ENCODE measurements at places on chromosomes 2 and 18.

DNA sequence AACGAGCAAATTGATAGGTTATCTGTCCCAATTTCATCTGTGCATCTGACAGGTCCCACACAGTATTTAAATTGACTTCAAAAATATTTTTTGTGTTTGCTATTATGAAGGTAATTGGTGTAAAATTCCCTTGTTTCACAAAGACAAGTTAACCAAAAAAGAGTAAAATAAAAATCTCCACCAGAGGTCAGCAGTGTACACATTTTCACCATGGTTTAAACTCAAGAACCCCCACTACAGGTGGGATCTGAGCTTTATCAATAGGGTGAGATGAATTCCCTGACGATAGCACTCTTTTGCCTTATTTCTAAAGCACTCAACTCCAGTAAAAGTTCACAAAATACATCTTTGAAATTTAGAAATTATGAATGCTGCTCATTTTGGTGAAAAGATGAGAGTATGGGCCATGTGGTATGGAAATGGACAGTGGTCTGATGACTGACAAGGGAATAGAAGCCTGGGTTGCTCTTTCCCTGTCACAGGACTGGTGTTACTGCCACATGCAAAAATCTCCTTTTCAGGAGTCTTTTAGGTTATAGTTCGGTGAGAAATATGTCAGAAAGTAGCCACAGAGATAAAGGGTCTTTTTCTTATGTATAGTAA lies 68.0 kb downstream of the SERPINB8 start:
- peak; percentile 18 for DNase-seq

DNA sequence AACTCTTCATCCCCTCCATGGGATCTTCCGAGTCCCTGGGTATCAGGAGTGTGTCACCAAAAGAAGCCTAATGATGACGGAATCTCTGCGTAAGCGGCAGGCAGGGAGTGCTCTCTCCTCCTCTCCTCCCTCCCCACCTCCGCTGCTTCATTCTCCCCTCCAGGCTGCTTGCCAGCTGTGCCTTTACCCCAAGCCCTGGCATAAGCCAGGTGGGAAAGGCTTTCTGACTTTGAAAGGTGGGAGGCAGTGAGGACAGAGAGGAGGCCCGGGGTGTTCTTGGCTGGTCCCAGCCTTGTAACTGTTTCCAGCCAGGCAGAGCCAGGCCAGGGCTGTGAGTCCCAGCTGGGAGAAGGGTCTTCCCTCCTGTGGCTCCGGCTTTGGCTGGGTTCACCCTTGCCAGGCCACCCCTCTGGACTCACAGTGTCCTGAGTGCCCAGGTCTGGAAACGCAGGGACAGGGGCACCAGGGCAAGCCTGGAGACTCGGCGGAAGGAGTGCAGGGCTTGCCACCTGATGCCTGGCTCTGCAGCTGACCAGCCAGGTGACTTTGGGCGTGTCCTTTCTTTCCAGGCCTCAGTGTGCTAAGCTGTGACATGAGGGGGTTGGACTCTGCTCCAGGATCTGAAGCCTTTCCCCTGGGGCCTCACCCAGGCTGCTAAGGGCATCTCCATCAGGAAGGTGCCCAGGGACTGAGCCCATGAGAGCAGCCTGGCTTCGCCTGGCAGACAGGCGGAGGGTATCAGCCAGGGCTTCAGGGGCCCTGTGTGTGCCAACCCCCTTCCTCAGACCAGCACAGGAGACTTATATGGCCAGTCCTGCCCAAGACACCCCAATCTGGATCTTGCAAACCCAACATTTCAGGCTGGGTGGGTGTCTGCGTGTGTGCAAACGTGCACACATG lies 32.7 kb upstream of the HPCAL1 start:
- DNase-seq, result no peak

- no peak for DNase-seq
Measured at GRCh38 chr18:2958819-2959298, 54.1 kb downstream of the LPIN2 start.

GRCh38 chr2:165777522-165778186 lies 16.4 kb downstream of the GALNT3 start:
- DNase-seq, result no peak

GRCh38 chr18:39870591-39870990 lies 2084.4 kb upstream of the PIK3C3 start:
- no peak for DNase-seq

DNA sequence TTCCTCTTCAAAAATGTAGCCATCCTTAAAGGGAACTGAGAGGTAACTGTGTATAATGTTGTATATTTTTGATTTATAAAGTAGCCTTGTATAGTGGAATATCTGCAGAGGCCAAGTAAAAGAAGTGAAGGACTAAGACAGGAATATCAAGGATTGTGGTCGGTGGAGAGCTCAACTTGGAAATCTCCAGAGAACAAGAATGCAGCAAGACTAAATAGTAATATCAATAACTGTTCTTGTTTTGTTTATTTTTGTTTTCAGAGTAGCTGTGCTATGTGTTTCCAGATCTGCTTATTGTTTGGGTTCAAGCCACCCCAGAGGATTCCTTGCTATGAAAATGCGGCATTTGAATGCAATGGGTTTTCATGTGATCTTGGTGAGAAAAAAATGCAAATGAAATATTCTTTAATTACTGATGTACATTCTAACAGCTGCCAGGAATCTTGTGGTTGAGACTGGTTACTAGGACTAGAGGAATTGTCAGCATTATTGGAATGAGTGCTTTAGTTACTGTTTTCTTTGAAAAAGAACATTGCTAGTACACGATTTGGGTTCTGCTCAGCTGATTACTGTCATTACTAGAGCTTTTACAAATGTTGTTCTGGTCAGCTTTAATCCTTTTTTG lies 25.0 kb downstream of the FASTKD2 start:
- no peak for DNase-seq

- DNase-seq, result peak; percentile 55
Measured at GRCh38 chr2:212539072-212539880, 674 bp upstream of the ERBB4 start.

DNA sequence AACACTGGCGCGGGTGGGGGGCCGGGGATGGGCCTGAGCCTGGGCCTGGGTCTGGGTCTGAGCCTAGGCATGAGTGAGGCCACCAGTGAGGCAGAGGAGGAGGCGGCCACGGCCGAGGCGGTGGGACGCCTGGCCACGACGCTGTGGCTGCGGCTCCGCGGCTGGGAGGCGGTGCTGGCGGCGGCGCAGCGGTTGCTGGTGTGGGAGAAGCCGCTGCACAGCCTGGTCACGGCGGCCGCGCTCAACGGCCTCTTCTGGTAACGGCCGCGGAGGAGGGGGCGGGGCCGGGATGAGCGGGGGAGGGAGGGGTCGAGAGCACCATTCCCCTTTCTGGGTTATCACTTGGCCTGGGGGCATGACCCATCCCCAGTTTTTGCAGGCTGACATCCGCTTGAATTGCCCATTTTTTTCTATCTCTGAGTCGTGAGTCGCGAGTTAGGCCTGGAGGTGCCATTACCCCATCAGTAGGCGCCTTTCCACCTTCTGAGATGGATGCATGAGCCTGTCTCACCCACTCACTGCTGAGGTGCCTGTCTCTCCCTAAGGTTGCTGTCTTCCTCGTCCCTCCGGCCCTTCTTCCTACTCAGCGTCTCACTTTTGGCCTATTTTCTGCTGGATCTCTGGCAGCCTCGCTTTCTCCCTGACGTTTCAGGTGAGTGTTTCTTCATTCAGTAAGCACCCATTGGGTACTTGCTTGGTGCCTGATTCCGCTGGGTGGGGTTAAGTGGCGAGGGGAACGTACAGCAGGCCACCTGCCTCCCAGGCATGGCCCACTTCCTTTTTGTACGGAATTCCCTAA lies 501 bp downstream of the RETREG2 start:
- DNase-seq, result no peak

- DNase-seq, result no peak
Measured at GRCh38 chr2:150859877-150860276, 372.4 kb upstream of the RND3 start.

- no peak for DNase-seq
Measured at GRCh38 chr2:25056098-25056821, 14.4 kb downstream of the EFR3B start.

GRCh38 chr2:162018530-162018929 lies 55.5 kb downstream of the DPP4 start:
- DNase-seq, result no peak

DNA sequence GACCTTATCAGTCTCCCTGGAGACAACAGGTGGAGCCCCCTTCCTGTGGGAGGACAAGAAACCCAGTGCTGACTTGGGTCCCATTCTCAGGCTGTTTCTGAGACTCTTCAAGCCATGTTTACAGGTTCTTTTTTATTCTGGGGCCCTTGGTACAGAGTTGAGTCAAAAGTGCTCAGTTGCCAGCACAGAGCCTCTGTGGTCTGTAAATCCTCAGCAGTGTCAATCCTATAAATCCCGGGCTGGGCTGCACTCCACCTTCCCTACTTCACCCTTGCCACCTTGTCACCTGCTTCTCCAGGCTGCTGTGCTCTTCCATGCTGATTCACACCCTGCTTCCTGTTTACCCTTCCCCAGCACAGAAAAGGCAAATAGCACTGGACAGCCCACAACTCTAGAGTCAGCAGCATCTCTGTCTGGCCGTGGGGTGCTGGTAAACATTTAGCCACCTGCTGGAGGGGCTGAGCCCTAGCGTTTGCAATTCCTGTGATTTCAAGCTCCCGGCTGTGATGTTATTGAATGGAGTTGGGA lies 74.7 kb downstream of the TNFRSF11A start:
- no peak for DNase-seq

GRCh38 chr2:201218780-201219179 lies 35.8 kb downstream of the CASP10 start:
- DNase-seq, result no peak

Measured in NCI-H1105 (cell line).